ENCODE measurements at places on chromosomes 3 and 15.

DNA sequence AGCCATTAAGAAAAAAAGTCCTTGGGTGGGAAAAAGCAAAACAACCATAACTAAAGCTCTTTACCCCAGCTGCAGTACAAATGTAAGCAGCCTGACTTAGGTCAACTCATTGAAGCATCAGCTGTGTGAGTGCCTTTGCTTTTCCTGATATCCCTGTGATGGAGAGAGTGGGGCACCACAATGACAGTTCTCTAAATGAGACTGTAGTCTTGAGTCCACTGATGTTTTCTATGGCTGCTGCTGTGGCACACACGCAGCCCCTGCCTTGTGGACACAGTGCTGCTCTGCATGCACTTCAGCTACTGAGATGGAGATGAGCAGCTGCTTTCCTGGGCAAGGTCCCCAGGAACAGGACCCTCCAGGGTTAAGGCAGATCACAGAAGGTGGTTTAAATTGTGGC is 173.2 kb downstream of the KCNAB1 start:
- no peaks in the 10 kb centered on the region for H3K36me3 ChIP-seq
- H3K4me1 ChIP-seq = peaks cover 10% of the 10 kb centered on the region

DNA sequence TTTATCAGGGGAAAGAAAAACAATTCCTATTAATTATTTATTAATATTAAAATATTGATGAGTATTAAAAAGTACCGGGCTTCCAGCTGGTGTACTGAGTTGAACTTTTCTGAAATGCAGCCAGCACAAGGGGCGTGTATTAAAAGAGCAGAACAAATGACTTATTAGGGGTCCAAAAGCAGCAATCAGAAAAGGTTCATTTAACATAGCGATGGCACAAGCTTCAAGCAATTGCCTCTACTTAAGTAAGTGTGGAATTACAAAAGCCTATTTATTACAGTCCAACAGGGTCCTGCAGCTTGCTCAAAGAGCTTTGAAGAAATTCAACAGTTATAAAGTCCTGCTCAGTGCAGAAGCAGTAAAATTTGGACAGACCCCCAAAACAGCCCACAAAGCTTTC is 285.6 kb downstream of the EPHA3 start:
- no peaks in the 10 kb centered on the region for H3K27me3 ChIP-seq
- H3K4me1 ChIP-seq = no peaks in the 10 kb centered on the region
- H3K4me3 ChIP-seq = no peak overlapping the region
- H3K27ac ChIP-seq = no peak overlapping the region

- no peak overlapping the region for H3K4me3 ChIP-seq
- DNase-seq = no peak
- no peaks in the 10 kb centered on the region for H3K27me3 ChIP-seq
- H3K36me3 ChIP-seq = no peaks in the 10 kb centered on the region
Observed at GRCh38 chr3:144185276-144185675, 213.7 kb downstream of the DIPK2A start.

GRCh38 chr15:50229336-50229735 is 36.2 kb downstream of the HDC start:
- DNase-seq = no peak
- no peak overlapping the region for H3K4me3 ChIP-seq
- H3K4me1 ChIP-seq = no peaks in the 10 kb centered on the region
- no peak overlapping the region for H3K27ac ChIP-seq

DNA sequence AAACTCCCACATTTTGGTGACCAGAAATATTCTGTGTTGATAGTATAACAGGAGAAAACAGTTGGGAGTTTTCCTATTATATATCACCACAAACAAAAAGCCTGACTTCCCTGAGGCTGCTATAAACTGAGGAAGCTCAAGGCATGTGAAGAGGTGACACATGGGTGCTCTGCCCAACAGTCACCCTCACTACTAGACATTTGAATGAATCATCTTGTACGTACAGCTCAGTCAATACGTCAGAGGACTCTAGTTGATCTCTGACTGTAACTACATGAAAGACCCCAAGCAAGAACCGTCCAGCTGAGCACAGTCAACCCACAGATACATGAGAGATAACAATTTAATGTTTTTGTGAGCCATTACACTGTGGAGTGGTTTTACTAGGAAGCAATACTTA is 338.3 kb upstream of the ATP11B start:
- no peak overlapping the region for H3K27ac ChIP-seq
- no peaks in the 10 kb centered on the region for H3K36me3 ChIP-seq
- DNase-seq = no peak
- H3K4me3 ChIP-seq = no peak overlapping the region
